Immature natural killer cell (primary cell): ENCODE measurements at places on chromosomes 4 and X.

GRCh38 chrX:9379697-9380551 lies 84.9 kb upstream of the TBL1X start:
- no peak for DNase-seq

DNA sequence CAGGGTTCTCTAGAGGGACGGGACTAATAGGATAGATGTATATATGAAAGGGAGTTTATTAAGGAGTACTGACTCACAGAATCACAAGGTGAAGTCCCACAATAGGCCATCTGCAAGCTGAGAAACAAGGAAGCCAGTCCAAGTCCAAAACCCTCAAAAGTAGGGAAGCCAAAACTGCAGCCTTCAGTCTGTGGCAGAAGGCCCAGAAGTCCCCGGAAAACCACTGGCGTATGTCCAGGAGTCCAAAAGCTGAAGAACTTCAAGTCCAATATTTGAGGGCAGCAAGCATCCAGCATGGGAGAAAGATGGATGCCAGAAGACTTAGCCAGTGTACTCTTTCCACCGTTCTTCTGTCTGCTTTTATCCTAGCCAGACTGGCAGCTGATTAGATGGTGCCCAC lies 227.2 kb downstream of the KCTD8 start:
- DNase-seq: no peak

DNA sequence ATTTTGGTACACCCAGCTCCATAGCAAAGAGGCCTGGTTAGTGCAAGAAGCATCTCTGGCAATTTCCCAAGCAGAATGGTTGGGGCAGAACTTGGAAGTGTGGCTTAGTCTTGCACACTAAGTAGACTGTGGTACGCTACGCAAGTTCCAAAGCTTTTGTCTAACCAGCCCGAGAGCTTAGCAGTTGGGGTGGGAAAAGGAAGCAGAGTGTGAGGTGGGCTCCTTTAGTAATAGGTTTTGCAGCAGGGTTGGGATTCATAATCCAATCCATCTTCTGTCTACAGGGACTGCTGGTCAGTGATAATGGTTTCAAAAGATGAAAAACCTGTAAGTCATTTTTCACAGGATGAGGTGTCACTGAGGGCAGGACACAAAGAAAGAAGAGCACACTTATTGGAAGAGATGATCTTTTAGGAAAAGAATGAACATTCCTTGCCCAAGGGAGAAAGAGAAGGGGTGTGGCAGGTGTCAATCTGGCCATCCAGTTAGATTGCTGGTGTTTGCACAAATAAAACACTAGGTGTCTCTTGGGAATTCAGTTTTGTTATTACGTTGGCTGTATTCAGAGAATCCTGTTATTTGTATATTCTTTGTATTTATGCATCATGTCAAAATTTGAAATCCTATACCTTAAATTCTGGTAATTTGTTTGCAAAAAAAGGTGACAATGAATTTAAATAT lies 244.3 kb downstream of the GPAT3 start:
- DNase-seq: no peak

DNA sequence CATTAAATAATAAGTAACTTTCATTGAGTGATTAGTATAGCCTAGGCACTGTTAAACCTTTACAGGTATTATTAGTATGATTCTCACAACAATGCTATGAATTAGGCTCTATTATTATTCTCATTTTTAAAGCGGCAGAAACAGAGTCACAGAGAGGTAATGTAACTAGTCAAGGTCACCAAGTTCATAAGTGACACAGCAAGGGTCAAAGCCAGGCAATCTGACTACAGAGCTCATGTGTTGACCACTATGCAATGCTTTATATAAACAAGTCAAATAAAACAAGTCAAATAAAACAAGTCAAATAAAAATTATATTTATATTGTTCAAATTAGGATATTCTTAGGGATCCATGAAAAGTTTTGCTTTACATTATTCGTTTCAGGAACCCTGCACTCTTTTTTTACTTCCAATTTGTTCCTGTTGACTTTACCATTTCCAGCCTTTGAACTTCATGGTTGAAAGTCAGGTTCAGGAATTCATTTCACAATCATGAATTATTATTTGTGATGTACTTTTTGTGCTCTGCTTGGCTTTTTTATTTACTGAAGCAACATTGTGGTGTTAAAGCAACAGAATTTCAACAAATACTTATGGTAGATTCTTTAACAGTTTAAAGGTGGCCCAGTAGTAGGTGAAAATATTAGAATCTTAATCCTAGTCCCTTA lies 18.0 kb upstream of the ZC4H2 start:
- no peak for DNase-seq
